ENCODE measurements at places on chromosomes 7 and 10. TPM values are rescaled to one million over a fixed set of nuclear protein-coding genes. Genes with fewer than 3 reads are reported as not detected.

CLEC2L gene
- not detected for polyA plus RNA-seq

- no peak for DNase-seq
These were observed 275.5 kb upstream of the DGKB start for GRCh38 chr7:15178065-15178464.

DNA sequence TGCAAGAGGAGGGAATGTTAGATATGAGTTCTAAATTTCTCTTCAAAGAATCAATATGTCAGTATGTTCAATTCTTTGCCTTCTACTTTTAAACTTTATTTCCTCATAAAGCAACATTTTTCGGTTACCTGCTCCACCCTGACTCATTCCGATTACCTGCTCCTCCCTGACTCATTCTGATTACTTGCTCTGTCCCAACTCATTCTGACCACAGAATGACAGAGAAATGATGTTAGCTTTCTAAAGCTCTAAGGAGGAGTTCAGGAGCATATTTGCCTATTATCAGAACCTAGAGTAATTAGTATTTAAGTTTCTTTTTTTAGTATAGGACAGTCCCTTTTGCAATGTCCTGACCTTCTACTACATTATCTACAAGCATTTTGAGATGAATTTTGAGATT, 24.5 kb upstream of the PPP1R9A start:
- DNase-seq = no peak

OPN4 gene
- polyA plus RNA-seq = not detected

DNA sequence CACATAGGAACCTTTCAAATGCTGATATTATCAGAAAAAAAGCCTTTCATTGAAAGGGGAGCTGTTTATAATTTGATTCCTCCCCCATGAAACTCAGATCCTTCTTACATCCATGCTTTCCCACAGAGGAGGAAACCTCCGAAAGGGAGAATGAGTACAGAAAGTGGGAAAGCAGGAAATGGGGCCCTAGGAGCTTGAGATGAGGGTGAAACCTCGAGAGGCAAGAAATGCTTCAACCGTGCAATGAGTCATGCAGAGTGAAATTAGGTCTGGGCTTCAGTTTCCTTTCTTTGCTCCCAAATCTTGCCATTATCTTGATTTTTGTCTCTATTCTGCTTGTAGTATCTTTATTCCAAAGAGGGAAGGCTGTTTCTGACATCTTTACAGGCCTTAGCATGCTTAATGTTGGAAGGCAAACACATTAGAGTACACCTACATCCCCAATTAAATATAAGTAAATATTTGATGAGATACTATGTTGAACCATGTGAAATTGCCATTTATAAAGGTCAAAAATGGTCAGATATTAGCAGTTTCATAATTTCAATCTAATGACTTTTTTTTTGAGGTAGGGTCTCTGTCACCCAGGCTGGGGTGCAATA, 79.1 kb downstream of the NAMPT start:
- no peak for DNase-seq

VSTM4 gene
- not detected for polyA plus RNA-seq

KAZALD1 gene
- polyA plus RNA-seq = 0.18 TPM

GRCh38 chr10:93436591-93437085, 45.5 kb downstream of the MYOF start:
- no peak for DNase-seq

Measured in keratinocyte (primary cell).